Cardiac septum (tissue), 1 donor: ENCODE measurements at places on chromosomes 6 and 20.
A peak's percentile ranks its signal among the peaks of the same experiment; 100 is the strongest.

DNA sequence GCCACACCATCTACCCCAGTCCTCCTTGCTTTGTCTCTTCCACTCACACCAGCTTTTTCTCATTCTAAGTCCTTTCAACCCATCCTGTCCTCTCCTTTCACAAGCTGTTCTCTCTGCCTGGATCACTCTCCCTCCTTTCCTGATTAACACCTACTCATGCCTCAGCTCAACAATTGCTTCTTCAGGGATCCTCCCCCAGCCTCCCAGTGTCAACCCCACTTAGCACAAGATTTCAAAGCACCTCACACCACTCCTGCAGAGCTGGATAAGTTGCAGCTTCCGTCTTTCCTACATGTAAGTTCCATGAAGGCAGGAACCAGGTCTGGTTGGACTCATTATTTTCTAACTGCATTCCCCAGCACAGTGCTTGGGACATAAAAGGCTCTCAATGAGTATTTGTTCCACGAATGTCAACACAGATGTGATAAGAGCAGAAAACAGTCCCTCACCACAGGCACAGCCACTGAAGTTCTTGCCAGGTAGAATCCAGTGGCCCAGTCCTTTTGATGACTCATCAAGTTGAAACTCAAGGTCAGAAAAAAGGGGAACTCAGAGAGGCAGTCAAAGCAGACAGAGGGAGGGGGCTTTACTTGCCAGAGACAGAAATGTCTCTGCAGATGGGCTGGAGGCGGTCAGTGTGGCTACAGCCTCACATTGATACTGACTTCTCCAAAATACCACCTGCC is 193.4 kb upstream of the PRDM1 start:
- DNase-seq, result no peak

GRCh38 chr6:47261191-47261590 is 48.5 kb downstream of the TNFRSF21 start:
- no peak for DNase-seq

GRCh38 chr20:20017844-20018185 is 653 bp downstream of the NAA20 start:
- DNase-seq, result no peak

DNA sequence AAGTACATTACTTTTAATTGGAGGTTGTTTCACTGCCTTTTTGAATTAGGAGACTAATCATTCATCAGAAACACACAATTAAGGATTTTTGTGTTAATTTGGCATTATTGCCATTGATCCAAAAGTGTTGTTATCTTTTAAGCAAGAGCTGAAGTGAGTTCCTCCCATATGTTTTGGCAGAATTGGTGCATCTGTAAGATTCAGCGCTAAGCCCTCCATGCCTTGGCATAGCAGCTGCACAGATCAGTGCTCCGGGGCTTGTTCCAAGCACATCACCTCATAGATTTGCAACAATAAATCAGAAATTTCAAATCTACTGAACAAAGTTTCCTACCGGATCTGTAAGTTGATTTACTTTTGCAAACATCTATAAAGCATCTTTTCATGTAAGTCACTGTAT is 106.8 kb upstream of the PHACTR1 start:
- DNase-seq, result no peak

DNA sequence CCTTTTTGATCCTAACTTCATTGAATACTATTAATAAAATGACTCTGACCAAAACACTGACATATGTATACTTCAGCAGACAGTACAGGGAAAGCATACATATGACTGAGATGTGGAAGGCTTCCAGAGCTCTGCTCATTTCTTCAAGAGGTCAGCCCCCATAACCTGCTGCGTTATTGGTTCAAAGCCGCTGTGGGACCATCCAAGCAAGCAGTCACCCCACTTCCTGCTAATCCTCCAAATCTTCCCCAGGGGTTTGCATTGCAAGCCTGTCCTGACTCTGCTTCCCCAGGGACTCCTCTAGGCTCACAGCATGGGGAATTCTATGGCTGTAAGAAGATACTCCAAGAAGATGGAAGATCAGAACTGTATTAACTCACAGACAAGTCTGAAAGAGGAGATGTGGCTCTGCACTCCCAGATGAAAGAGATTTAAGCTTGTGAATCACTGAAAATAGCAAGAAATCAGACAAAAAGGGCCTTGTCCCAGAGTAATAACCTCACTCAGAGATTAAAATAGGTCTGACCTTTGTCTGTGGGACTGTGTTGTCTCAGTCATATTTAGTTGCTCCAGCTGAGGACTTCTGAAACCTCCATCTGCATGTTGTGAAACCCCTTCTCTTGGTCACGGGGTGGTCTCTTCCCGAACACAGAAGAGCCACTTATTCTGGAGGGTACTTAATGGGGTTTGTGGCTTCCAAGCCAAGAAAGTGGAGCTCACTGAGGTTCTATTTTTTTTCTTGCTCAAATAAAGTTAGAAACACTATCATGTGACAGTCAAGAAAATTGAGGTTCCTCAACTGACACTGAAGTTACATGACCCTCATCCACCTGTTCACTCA is 101.5 kb upstream of the MARCKS start:
- no peak for DNase-seq

DNA sequence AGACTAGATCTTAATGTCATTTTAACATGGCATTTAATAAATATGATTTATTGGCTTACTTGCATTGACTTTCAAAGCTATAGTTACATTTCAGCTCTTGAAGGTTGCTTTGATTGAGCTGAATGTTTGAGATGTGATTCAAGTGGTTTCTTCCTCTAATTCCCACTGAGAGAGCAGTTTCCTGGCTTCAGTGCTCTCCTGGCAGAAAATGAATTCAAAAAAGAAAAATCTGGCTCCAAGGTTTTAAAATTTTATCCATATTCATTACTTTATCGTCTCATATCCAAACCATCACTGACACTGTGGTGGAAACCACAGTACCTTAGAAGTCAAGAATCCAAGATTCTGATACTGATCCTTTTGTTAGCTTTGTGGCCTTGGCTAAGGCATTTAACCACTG is 263.1 kb upstream of the HSF2 start:
- DNase-seq, result no peak

- DNase-seq, result no peak
Measured at GRCh38 chr6:169190970-169191369, 62.7 kb downstream of the THBS2 start.

GRCh38 chr6:154632119-154632518 is 101.1 kb upstream of the SCAF8 start:
- no peak for DNase-seq

- DNase-seq, result peak; percentile 97
Measured at GRCh38 chr6:89352278-89353117, at the start of gene UBE2J1. Gene UBE2J1, minus strand, starts transcription at chr6:89352722. Its CDS starts 153 bp downstream, at chr6:89352569.

DNA sequence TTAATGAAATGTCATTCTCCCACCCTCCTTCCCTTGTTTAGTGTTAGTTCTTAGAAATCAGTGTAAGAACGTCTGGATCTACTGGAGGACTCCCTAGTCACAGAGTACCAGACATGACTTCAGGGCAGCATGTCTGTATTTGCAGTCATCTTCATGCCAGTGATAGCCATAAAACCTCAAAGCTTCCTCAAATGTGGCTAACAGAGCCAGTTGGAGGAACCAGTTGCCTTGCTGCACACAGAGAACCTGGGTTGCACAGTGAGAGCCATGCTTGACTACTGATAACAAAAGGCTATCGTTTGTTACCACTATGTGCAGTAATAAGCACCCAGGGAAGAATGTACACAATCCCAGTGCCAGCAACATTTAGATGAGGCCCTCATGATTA is 20.1 kb downstream of the NT5E start:
- no peak for DNase-seq

- DNase-seq, result no peak
Measured at GRCh38 chr6:144664947-144665346, 379.8 kb downstream of the UTRN start.

DNA sequence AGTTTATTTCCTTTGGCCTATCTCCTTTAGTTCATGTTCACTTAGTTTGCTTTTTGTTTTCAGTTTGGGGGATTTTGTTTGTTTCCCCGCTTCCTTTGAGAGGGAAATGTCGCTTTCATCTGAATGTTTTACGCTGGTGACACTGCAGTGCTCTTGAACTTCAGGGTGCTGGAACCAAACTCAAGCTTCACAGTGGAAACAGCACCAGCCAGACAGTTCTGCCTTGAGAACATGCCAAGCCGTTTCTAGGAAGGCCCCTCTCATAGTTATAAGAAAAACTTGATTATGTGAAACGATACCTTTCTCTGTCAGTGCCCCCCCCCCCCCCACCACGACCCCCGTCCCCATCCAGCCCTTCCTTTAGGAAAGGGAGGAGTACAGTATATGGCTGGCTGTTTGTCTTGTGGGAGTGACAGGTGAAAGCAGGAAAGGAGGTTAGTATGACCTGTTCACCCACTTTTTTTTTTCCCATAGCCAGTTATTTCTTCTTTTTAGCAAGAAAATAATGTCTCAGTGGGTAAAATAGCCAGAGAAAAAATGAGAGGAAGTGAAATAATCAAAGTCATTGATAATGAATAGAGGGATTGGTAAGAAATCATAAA is 130.1 kb downstream of the LRRC1 start:
- no peak for DNase-seq

- DNase-seq, result no peak
Measured at GRCh38 chr20:20286061-20286460, 81.8 kb upstream of the INSM1 start.

- DNase-seq, result no peak
Measured at GRCh38 chr6:106360989-106361430, 493 bp downstream of the CRYBG1 start.

DNA sequence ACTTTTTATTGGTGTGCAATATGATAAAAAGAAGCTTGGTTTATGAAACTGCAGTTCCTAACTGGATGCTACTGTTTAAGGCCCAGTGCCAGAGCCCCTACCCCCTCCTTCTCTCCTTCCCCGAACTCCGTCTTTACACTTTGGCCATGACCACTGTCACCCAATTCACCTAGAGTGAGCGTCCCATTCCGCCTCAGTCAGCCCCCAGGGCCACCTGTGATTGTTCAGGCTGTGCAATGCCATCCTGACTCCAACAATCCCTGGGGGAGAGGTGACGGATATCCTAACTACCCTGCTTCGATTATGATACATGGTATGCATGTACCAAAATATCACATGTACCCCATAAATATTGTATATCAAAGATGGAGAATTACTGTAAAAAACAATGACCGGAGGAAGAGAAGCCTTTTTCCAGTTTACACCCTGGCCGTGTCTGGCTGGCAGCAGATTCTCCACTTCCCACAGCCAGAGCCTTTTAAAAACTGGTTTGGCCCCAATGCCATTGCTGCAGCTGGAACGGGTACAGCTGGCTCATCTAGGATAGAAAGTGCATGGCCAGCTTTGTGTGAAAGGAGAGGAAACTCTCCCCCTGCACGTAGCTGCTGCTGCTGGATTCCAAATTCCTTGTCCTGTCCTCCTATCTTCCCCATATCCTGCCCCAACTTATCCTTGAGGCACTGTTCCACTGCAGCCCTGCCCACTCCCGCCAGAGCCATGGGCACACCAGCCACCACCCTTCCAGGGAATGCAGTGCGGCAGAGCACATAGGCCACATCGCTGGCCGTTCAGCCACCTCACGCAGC is 99.7 kb downstream of the JPH2 start:
- no peak for DNase-seq

DNA sequence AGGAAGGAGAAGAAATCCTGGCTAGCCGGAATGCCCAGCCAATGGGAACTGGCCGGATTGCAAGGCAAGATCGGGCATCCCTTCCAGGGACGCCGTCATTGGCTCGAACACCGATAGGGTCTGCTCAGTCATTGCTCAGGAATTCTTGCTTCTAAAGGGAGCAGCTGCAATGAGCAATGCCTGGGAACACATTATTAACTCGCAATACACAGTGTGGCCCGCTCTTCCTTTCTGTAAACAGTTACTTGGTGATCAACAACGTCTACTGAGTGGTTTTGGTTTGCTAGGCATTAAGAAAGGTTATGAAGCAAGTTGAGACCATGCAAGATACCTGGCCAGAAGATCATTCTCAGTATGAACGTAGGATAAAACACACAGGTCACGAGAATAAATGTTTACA is 165.4 kb upstream of the CITED2 start:
- no peak for DNase-seq

DNA sequence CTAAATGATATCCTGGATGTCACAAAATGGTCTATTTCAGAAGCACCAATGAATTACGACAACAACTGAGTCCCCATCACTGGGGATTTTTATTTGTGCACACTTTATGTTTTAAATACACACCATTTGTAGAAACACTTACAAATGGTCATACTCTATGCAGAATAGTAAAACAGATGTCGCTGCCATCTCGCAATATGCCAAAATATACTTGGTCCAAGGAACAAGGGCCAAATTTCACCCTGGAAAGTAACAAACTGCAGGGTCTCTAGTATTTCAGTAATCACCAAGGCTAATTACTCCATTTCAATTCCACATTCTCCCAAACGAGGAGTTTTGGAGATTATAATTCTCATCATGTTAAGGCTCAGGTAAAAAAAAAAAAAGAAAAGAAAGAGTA is 215.2 kb downstream of the LMBRD1 start:
- no peak for DNase-seq

DNA sequence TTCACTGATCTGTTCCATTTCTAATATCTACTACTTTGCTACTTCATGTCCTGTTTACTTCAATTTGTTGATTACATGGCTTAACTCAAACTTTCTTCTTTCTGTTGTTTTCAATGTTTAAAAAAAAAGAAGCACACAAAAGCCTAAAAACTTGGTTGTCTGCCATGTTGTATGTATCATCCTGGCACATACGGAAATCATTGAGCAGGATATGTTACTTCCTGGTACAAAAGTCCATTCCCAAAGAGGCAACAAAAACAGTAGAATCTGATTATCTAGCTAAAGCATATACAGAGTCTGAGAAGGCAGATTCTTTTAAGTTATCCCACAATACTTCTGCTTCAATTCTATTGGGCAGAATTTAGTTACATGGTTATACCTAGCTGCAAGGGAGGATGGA is 14.5 kb upstream of the COL12A1 start:
- no peak for DNase-seq

DNA sequence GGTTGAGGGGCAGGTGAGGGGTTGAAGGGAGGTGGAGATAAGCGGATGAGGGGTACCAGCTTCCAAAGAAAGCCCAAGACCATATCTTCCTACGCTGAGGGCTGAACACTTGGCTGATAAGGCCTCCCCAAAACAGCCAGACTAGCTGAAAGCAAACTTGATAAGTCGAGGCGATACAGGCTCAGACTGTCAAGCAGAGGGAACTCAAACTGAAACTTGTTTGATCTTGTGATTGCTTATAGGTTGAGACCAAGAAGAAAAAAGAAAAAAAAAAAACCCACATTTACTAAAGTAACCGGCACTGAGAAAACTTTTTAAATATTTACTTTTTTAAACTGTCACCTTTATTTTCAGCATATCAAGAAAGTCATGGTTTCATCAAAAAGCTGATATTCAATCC is 73.6 kb downstream of the TRERF1 start:
- no peak for DNase-seq

GRCh38 chr6:134802426-134803058 is 147.4 kb downstream of the ALDH8A1 start:
- DNase-seq, result no peak

DNA sequence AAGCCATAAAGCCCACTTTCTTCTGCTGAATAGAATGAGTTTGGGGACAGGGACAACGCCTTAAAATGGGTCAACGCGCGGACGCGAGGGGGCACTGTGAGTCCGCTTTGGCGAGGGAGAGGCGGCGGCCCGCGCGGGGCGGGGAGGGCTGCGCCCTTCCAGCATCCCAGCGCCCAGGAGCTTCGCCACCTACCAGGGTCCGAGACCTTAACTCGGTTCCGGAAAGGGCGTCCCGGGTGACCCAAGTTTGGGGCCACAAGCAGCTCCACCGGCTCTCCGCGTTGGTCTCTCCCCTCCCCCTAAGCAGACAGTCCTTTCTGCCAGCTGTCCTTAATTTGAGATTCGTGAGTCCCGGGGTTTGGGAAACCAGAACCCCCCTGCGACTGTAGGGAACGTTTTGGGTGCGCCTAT is 1.8 kb upstream of the SAMD5 start:
- peak; percentile 82 for DNase-seq

GRCh38 chr20:37231947-37232630 is 29.5 kb downstream of the GHRH start:
- no peak for DNase-seq
